NCI-H1436 treated with DMSO at 0.1 percent for 48 hours (cell line): ENCODE measurements at places on chromosomes 2 and 18.
A peak's percentile ranks its signal among the peaks of the same experiment; 100 is the strongest.

- no peak for DNase-seq
Observed at GRCh38 chr18:74540652-74541421, 6.5 kb downstream of the CNDP1 start.

DNA sequence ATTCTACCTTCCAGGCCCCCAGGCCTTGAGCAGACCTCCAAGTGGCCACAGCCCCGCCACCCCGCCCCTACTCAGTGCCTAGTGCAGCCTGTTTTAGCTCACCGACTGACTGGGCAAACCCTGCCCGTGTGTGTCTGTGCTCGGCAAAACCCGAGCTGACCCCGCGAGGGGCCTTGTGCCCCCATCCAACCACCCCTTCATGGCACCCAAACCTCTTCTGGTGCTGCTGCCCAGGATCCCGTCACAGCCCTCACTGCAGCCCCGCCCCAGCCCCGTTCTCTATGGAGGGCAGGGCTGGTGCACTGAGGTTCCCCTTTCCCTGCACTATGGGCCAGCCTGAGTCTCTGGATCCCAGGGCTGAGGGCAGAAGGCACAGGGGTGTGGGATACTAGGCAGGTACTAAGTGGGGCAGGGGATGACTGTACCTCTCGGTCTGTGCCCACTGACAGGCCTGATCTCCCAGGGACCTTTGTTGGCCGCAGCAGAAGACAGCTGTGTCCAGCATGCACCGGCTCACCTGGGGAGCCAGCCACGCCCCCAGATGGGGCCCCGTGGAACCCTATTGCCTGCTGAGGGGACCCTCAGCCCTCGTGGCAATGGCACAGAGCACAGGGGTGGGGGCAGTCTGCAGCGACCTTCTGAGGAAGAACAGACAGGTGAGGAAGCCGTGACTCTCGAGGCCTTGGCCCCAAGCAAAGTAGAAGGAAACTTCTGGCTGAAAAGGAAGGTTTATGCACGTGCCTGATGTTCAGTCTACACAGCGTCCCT, 69.9 kb upstream of the OTOS start:
- DNase-seq: no peak

DNA sequence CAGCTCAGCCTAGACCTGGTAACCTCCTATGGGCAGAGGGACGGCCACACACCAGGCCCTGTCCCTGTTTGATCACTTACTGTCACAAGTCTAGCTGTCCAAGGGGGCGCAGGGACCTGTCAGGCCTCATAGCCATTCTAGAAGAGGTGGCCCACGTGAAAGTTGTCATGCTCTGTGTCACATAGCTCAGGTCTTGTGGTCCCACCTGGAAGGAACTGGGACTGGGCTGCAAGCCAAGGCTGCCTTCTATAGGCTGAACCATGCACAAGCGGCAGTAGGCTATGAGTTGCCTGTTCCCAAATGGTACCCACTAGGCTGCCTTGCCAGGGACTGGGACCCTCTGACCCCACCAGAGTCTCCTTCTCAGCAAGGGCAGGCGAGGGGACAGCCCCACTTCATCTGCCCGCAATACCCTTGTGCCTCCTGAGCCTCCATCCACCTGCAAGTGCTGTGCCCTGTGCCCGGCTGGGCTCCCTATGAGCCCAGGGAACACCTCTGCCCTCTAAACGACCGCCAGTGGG, 177.5 kb downstream of the ANAPC1 start:
- no peak for DNase-seq

DNA sequence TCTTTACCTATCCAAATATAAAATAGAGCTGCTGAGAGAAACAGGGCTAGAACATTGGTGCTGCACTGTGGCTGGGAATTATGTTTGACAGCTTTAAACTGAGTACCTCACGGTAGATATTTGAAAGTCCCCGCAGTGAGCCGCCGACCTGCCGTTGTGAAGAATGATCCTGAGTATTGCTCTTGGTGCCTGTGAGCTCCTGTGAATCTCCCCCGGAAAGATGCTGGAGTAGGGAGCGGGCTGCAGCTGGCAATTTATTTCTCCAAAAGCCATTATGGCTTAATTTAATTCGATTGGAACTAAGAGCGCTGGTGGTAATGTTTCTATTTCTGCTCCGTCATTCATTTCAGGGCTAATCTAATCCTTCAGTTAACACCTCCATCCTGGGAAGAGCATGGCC, 129.4 kb upstream of the TPO start:
- DNase-seq: no peak

GRCh38 chr2:33047939-33048338, 101.2 kb downstream of the LTBP1 start:
- DNase-seq: no peak

DNA sequence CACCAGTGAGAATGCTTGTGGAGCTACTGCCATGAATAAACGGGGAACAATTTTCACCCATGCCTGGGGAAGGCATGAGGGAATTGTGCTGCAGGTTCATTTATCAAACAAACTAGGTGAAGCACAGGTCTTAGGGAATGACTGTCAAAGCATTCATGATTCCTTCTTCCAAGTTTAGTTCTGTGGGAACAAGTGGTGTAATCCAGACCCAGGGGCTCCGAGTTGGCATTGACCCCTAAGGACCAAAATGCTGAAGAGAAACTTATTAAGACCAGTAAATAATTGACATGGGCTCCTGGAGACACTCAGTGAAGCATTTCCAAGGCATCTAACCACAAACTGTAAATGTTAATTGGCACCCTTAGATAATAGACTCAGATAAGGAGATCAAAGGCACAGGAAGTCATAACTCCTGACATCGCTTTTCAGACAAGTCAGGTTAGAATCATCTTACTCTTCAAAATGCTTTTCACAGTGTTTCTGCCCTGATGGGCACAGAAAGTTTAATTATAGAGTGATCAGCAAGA, 96.9 kb downstream of the SPP2 start:
- peak; percentile 45 for DNase-seq

GRCh38 chr18:39326772-39327171, 1761.2 kb upstream of the CELF4 start:
- no peak for DNase-seq
